ENCODE measurements at places on chromosomes 16 and 17. TPM values are rescaled to one million over a fixed set of nuclear protein-coding genes. Genes with fewer than 3 reads are reported as not detected.
A peak's percentile ranks its signal among the peaks of the same experiment; 100 is the strongest.

- peak; percentile 72 for DNase-seq
Measured at GRCh38 chr16:67013823-67014633, 14.9 kb upstream of the CBFB start.

GRCh38 chr16:17211797-17212196, 259.0 kb downstream of the XYLT1 start:
- no peak for DNase-seq

DNA sequence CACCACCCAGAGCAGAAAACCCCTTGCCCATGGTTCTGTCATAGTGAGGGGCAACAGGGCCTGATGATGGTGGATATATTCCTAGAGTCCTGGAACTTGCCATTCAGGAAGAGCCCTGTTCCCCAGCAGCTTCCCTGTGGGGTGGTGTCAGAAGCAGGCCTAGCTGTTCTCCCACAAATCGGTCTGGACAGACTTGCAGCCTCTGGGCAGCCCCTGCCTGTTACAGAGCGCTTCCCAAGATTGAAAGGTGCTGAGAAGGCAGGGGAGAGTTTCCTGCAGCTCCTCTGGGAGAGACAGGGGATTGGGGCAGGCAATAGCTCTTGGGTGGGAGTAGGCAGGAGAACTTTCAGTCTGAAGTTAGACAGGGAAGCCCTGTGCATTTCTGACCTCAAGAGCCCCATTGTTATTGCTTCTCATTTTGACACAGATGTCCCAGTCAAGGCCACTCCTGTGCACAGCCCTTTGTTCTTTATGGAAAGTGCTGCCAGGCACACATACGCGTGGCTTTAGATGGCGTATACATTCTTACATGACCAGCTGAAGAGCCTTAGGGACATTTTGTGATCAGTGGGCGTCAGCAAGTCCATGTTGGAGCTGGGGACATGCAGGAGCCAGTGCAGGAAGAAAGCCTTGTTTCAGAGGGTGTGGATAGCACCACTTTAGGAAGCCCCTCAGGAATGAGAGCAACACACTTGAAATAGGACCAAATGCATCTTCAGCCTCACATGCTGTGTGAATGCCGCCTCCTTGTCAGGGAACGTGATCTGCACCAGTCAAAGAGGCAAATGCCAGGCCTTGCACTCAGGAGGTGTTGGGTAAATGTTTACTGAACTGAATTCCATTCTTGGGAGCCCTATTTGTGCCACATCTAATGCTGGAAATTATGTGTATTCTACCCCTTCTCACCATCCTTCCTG, 67.5 kb downstream of the GNAO1 start:
- DNase-seq: no peak

GRCh38 chr16:62404842-62405611, 368.8 kb upstream of the CDH8 start:
- DNase-seq: no peak

The DDX5 gene
- total RNA-seq: 245 TPM
